Stimulated activated CD4-positive, alpha-beta T cell treated with anti-CD3 and anti-CD28 coated beads, Interleukin-2, amount 100 ng/mL, for 24 hours (primary cell): ENCODE measurements at places on chromosomes 4 and X.

- no peak for DNase-seq
Measured at GRCh38 chrX:125620715-125621587, 301.3 kb downstream of the TEX13C start.

- no peak for DNase-seq
Measured at GRCh38 chrX:104310090-104310489, 55.4 kb upstream of the ESX1 start.

- DNase-seq = no peak
Measured at GRCh38 chr4:66906314-66906713, 639.0 kb downstream of the CENPC start.

GRCh38 chr4:96639932-96640331, 800.0 kb downstream of the PDHA2 start:
- no peak for DNase-seq

DNA sequence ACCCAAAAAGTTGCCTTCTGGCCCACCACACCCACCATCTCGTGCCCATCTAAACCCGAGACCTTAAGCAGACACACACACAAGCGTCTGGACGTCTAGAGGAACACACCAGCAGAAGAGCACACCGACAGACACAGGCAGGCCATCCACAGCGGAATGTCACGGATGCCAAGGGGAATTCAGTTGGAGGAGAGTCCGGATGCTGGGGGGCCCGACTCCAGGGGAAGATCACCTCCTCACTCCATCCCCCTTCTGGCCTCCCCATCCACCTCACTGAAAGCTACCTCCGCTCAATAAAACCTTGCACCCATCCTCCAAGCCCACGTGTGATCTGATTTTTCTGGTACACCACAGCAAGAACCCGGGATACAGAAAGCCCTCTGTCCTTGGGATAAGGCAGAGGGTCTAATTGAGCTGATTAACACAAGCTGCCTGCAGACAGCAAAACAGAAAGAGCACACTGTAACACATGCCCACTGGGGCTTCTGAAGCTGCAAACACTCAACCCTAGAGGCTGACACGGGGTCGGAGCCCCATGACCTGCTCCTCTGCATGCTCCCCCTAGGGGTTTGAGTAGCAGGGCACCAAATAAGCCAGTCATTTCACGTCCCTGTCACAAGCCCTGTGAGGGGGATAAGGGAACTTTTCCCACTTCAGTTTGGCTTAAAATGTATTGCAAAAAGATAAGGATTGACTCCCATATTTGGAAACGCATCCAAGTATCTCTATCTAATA, 339.6 kb upstream of the PCDH10 start:
- no peak for DNase-seq

DNA sequence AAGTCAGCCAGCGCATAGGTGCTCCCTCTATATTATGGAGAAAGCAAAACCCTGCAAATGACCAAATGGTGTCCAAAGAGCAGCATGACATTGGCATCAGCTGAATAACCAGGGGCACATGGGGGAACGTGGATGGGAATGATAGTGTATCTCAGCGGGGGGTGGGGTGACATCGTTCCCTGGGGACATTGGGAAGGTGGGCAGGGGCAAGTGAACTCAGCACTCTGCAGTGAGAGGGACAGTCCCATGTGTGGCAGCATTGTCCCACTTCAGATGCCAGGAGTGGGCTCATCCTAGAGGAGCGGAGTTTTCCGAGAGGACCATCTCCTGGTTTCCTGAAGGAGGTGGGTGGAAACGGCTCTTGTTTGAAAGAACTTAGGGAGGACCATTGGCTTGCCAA, 64.8 kb downstream of the NELFA start:
- no peak for DNase-seq

GRCh38 chr4:184355111-184355604, 119.2 kb downstream of the IRF2 start:
- DNase-seq = no peak

GRCh38 chr4:84434344-84434743, 64.7 kb downstream of the NKX6-1 start:
- no peak for DNase-seq

DNA sequence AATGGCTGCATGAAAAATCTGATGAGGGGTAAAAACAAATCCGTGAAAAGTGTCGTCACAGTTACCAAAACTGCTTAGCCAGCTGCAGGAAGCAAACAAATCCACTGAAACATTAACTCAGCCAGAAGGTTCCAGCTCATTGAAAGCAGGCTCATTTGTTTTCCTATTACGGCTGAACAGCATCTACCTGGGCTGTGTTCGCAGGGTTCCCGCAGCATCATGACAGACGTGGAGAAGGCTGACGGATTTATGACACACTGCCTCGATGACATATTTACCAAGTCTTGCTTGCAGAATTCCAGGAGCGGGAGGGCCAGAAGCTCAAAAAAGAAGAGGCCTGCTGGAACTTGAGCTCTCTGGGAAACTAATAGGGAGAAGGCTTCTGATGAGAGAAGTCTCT, 781.1 kb downstream of the RAB28 start:
- DNase-seq = no peak

DNA sequence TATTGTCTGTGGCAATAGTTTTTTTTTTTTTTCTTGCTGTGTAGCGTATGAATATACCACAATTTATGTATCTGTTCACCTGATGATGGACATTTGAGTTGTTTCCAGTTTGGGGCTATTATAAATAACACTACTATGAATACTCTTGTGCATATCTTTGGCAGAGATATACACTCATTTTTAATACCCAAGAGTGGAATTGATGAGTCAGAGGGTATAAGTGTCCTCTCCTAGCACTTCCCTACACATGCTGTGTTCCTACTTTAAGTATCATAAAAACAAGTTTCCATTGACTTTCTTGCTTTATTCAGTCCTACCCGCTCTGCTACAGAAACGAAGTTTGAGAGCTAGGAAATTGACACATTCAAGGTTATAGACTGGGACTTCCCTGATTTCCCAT, 39.8 kb downstream of the XIAP start:
- DNase-seq = no peak

DNA sequence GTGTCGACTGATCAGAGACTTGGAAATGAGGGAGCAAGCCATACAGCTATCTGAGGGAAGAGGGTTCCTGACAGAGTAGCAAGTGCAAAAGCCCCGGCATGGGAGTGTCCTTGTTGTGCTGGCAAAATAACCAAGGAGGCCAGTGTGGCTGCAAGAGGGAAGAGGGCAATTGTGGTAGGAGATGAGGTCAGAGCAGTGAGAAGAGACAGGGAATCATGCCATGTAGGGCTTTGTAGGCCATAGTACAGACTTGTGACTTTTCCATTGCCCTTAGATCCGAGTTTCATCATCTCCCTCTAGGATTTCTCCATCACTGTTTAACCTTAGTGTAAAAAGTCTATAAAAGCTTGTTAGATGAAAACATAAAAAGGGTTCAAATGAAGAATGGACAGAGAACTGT, 76.2 kb downstream of the DOCK11 start:
- no peak for DNase-seq

DNA sequence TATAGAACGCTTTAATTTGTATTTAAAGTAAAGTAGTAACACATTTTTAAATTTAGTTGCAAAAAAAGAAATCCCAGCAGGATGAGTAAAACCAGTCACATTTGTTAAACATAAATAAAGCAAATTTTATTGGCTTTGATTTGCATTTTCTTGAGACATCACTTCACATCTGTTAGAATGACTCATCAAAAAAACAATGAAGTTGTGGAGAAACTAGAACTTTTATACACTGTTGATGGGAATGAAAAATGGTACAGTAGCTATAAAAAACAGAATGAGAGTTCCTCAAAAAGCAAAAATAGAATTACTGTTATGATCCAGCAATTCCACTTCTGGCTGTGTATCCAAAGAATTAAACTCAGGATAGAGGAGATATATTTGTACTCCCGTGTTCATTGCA, 454.0 kb upstream of the KLHL4 start:
- no peak for DNase-seq

GRCh38 chr4:41935652-41936021, 408 bp downstream of the TMEM33 start:
- DNase-seq = peak; percentile 41

GRCh38 chr4:55238407-55238806, 107.6 kb upstream of the SRD5A3 start:
- DNase-seq = no peak

- DNase-seq = no peak
Measured at GRCh38 chr4:65635051-65635821, 35.1 kb downstream of the EPHA5 start.

DNA sequence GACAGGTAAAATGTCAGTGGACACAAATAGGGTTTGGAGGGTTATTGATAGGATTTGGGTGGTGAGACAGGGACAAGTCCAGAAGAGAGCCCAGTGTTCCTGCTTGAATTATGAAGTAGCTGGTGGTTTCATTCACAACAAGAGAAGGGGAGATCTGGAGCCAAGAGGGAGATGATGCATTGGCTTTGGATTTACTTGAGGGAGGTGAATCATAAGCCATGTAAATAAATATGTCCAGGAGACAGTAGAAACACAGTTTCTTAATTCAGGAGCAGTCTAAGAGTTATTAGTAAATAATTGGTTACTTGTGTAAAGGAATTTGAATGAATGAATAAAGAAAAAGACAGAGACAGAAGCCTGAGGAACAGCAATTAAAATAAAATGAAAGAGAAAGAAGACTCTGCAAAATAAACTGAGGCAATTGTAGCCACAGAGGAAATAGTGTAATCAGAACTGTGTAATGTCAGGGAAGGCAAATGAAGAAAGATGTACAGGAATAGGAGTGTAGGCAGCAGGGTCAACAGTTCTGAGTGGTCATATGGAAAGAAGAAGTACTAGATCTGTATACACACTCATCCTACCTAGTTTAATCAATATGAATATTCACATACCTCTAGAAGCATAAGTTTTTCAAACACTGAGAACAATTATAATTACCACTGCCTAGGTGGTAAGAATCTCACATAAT, 50.2 kb upstream of the CXCL8 start:
- no peak for DNase-seq

DNA sequence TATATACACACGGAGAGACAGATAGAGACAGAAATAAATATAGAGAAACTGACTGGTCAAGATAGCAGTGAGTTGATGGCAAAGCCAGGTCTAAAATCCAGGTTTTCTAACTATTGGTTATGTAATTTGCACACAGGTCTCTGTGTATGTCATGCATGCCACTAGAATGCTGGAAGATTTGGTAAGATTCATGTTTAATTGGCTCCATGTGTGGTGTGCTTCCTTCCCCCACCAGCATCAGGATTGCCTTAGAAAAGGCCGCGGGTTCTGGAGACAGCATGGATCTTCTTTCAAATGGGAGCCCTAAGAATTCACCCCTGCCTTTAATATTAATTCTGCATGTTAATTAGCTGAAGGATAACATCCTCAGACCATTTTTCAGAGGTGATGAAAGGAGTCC, 31.3 kb downstream of the HAND2 start:
- DNase-seq = no peak

DNA sequence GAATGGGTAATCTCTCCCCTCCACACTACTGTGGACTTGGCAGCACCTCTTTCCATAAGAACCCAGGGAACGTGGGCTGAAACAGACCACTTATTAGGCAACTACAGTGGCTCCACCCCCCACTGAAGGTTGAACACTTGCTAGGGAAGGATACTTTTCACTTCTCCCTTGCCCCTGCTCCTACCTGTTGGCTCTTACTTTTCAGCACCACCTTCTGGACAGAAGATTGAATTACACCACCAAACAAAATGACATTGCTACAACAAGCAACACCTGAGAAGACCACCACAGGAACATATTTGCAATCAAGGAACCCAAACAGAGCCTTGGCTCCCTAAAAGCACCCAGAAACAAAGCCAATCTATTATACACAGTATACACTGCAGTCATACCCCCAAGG, 132.1 kb upstream of the CXCL13 start:
- no peak for DNase-seq

DNA sequence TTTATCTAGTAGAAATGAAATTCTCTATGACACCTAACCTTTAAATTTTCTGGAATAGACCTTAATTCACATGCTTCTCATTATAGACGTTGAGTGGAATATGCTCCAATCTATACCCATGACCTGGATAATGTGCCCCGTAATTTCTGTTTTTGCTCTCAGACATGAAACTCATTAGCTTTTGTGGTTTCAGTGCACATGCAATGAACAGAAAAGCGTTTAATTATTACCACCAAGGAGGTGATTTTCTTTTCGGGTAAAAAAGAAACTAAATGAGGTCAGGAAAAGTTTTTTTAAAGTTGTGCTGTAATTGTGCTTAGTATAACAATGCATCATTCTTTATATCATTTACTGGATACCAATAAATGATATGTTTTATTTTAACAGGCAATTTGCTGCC, 1703.9 kb upstream of the TENM3 start:
- no peak for DNase-seq

DNA sequence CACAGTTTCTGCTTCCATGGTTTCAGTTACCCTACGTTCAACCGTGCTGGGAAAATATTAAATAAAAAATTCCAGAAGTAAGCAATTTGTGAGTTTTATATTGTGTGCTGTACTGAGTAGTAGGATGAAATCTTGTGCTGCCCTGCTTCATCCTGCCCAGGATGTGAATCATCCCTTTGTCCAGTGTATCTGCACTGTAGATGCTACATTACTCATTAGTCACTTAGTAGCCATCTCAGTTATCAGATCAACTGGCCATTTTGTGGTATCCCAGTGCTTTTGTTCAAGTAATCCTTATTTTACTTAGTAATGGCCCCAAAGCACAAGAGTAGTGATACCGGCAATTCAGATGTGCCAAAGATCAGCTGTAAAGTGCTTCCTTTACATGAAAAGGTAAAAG, 97.9 kb downstream of the COX18 start:
- no peak for DNase-seq

- DNase-seq = no peak
Measured at GRCh38 chr4:31043382-31044062, 323.4 kb downstream of the PCDH7 start.

GRCh38 chr4:117986321-117986720, 48.0 kb upstream of the NDST3 start:
- DNase-seq = no peak

- no peak for DNase-seq
Measured at GRCh38 chrX:154317391-154317995, 21.9 kb downstream of the TKTL1 start.

DNA sequence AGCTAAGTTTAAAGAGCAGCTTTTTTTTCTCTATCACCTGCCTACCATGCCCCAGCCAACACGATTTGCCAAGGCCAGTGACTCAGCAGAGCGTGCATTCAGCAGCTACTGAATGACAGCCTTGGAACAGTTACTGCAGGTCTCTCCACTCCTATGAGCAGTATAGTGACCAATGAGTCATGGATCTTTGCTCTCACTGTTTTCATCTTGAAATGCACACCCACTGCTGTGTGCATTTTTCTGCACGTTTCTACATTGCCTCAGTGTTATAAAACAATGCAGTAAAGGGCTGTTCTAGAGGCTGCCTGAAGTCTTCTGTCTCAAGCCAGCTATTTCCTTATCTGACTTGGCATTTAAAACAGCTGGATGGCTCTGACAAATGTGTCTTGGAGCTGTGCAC, 66.0 kb upstream of the C4orf54 start:
- no peak for DNase-seq

GRCh38 chr4:90958256-90958895, 831.2 kb downstream of the CCSER1 start:
- no peak for DNase-seq

DNA sequence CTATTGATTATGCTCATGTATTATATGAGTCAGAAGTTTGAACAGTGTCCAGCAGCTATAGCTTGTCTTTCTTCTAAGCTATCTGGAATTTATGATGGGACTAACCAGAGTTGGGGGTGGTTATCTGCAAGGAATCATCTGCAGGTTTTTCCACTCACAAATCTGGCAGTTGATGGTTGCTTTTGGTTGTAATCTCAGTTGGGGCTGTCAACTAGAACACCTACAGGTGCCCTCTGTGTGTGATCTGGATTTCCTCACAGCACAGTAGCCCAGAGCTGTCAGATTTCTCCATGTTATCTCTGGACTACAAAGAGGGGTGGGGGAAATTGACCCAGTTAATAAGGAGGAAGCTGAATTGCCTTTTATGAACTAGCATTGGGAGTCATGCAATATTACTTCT, 51.4 kb upstream of the MAP9 start:
- DNase-seq = no peak
